ENCODE measurements at places on chromosomes 3 and 15.

DNA sequence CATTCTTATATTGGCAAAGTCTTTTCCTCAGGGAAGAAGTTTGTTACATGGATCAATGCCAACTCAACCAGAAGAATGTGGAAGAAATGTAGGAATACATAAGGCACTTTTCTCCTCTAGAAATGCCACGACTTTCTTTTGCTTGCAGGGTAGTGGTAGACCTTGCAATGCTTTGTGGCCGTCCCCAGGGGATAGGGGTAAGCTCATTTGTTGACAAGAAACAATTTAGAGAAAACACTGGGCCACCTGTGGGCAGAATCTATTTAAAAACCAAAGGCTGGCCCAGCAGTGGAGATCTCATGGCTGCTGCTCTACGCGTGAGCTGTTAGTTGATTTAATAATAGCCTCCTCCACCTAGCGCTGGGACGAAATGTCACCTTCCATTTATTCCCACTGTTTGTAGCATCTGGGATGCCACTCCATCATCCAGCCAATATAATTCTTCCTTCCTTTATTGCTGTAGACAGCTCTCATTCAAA is 64.6 kb upstream of the PFN2 start:
- no peak for DNase-seq

- no peak for DNase-seq
Measured at GRCh38 chr15:80160570-80161156, 7.9 kb downstream of the FAH start.

- DNase-seq: no peak
Measured at GRCh38 chr3:17179381-17180205, 294.8 kb downstream of the PLCL2 start.

GRCh38 chr3:65674226-65674625 is 364.5 kb downstream of the MAGI1 start:
- DNase-seq: no peak

- DNase-seq: no peak
Measured at GRCh38 chr3:58495101-58495500, 3.2 kb downstream of the KCTD6 start.

GRCh38 chr3:115286529-115287197 is 139.6 kb upstream of the ZBTB20 start:
- DNase-seq: no peak

DNA sequence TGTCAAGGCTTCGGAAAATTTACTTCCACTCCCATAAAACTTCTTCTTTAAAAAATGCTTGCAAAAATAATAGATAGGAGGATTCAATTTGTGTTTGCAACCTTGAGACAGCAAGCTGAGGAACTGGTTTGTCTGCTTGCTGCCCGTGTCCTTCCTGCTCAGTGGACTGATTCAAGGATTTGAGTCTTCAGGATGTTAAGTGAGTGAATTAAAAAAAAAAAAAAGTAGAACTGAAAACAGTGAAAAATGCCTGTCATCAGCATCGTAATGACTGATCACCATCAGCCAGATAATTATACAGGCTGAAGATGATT is 453.7 kb downstream of the FGF12 start:
- no peak for DNase-seq

DNA sequence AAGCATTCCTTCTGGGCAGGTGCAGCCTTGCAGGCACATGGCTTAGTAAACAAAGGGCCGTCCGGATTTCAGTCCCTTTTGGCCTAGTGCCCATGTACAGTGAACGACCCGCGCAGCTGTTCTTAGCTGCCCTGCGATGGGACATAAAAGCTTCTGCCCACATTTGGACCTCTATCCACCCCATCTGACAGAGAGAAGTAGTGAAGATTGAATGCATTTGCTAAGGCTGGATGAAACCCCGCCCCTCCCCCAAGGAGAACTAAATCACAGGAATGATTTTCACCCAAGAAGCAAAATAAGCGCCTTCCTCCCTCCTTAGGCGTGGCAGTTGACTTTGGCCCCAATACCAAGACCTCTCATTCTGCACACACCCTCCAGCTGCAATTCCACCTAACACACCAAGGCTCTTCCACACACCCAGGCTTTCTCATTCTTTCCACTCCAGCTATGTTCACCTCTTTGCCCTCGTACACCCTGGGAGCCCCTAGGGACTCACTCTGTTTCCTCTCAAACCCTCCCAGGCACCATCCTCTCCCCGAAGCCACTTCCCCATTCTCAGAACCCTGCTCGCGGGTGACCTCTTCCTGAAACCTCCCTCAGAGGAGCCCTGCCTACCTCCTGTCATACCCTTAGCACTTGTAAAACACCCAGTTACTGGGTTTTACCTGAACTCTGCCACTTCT is 14.1 kb upstream of the HRH1 start:
- DNase-seq: no peak

DNA sequence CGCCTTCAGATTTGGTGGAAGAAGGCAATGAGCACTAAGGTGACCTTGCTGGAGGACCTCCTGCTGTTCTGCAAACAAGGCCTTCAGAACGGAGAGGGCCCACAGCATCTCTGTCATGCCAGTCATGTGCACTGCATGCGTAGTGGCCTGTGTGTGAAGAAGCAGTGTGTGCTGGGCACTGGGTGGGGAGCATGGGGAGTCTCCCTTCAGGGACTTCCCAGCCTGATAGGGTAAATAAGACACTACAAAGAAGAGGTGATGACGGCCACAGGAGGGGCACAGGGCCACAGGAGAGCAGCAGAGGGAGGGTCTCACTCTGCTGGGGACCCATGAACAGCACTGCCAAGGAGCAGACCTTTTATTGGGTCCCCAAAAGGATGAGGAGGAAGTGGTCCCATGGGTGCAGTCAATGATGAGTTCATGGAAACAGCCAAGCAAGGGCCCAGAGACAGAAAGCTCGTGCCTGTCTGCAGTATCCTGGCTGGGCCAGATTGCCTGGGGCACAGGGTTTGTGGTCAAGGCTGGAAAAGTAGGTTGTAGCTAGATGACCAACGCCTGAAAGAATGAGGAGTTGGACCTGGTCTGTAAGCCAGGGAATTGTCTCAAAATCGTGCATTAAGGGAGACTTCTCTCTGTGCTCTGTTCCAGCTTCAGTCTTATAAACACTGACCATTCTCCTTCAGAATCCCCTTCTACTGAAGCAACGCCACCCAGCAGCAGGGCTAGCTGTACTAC is 67.8 kb upstream of the SEC61A1 start:
- DNase-seq: no peak

DNA sequence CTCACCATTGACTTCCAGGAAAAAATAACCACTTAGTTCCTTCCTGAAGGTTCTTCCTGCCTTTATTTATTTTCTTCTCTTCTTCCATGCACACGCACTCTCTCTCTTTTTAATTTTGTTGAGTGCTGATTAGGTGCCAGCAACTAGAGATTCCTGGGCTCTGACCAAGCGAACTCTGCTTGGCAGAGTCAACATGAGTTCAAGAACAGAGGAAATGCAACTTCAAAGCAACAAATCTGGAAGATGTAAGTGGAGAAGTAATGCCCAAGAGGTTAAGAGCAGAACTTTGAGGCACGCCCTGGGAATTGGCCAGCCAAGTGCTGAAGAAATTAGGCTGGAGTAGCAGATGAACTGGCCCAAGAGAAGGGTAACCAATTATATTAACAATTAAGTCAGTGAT is 8.5 kb downstream of the ERC2 start:
- no peak for DNase-seq

GRCh38 chr15:86591158-86591557 is 511.5 kb downstream of the AGBL1 start:
- no peak for DNase-seq

GRCh38 chr3:134312873-134313846 is 61.1 kb downstream of the AMOTL2 start:
- DNase-seq: no peak

DNA sequence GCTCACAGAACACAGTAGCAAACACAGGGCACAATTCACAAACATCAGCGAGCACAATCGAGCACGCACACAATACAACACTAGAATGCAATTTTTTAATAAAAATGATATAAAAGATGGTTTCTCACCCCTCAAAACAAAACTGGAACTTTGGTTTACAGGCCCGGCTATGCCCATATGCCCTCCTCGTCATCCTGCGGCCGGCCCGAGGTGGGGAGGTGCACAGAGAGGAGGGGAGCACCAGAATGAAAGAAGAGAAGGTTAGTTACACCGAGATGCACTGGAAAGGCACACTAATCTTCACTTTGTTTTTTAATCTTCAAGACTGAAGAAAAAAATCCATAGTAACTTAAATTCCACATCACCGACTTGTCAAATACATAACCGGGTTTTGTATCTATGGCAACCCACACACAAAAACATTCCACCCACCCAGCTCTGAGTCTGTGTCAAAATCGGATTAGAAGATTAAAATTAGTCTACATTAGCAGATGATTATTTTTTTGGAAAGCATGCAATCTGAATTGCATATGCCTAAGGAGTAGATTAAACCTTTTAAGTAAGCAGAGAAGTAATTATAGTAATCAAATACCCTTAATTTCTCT is 196.7 kb upstream of the WNT5A start:
- no peak for DNase-seq

DNA sequence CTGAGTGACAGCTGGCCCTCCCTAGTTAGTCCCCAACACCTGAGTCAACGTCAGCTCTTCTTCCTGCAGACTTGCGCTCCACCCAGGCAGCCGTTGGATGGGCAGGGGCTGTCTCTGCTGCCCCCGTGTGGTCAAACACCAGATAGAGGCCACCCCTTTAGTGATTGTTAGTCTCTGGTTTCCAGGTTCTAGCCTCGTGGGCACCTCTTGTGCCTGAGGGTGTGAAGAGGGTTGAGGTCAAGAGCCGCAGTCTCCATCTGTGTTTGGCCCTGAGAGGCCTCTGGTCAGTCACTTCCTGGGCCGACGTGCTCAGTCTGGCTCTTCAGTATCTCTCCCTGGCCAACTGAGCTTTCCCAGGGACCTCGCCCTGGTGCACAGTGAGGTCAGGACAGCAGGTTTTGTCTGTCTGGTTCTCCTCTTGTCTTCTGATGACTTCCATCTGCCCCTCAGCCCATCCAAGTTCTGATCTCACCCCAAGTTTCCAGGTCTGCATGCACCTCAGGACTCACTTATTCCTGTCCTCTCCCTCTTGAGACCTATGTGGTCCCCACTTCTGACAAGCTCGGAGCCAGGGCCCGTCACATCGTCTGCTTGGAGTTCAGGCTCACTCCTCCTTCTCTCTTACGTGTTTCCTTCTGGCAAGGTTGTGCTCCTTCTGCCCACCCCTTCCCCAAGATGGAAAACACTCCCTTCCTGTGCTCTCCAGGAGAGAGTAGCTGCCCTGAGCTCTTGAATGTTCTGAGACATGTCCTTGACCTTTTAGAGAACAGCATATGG is 20.9 kb downstream of the CD276 start:
- DNase-seq: peak; percentile 25

GRCh38 chr3:22269831-22270230 is 518.8 kb upstream of the ZNF385D start:
- no peak for DNase-seq

DNA sequence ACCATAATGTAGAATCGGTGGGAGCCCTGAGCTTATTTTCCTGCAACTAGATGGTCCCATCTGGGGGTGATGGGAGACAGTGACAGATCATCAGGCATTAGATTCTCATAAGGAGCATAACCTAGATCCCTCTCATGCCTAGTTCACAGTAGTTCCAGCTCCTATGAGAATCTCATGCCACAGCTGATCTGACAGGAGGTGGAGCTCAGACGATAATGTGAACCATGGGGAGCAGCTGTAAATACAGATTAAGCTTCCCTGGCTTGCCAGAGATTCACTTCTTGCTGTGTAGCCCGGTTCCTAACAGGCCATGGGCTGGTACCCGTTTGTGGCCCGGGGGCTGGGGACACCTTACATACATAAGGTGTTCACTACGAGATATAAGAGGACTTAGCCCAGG is 67.5 kb upstream of the LRRFIP2 start:
- no peak for DNase-seq

GRCh38 chr15:99717161-99718009 is 15.9 kb downstream of the LYSMD4 start:
- no peak for DNase-seq

GRCh38 chr15:64667736-64668161 is 107.6 kb downstream of the RBPMS2 start:
- no peak for DNase-seq

DNA sequence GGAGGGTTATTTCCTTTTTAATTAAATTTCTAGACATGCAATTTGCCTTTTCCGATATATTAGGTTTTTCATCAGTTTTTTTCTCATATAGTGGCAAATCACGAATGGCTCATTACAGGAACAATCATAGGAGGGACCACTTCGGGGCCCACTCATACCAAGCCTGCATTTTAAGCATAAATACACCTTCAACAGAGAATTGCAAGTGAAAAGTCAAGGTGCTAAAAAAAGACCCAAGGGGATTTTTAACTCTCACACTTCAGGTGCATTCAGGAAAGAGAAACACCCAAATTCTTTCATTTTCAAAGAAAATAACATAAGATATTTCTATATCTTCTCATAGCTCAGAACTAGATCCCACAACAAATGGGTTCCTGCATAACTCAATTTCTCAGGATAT is 979.6 kb upstream of the NR2F2 start:
- no peak for DNase-seq

DNA sequence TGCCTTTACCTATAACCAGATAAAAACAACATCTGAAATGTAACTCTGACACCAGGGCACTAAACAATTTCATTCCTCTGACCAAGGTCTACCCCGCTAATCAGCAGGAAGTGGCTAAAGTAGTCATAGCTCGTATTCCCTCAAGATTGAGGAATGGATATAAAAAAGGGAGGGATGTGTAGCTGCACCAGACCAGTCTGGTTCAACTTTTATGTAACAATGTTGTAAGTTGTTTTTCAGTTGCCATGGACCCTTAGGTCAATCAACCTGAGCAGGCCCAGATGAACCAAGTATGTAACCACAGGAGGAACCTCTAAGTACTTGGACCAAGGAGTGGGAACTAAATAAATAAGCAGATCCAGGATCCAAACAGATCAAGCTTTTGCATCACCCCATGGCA is 28.4 kb upstream of the IFT57 start:
- DNase-seq: no peak

DNA sequence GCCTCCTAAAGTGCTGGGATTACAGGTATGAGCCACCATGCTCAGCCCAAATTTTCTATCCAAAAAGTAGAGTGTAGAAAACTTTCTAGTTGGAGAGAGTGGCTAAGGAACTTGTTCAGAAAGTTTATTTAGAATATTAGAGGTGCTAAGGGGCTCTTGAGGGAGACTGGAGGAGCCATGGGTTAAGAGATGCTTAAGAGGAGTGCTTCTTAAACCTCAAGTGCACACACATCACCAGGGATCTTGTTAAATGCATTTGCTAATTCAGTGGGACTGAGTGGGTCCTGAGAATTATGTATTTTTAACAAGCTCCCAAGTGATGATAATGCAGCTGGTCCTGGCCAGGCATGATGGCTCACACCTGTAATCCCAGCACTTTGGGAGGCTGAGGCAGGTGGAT is 29.7 kb upstream of the SLMAP start:
- DNase-seq: no peak

GRCh38 chr15:99059010-99059981 is 45.6 kb upstream of the SYNM start:
- DNase-seq: no peak

DNA sequence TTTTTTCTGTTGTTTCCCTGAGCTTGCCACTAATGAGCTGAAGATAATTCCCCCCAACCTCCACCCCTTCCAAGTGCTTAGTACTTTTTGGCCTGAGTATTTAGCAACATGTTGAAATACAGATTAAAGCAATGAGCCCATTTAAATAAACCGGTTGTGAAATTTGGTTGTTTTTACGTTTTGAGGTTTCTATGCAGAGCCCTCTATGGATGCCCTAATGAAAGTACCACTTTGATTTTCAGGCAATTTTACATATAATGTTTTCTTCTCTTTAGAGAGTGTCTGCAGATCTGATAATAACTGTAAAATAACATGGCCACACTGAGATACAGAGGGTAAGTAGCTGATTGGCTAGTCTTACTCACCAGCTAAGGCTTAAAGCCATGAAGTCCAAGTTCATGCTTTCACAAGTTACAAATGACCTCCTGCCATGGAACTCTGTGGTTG is 139.4 kb upstream of the SLC7A14 start:
- no peak for DNase-seq

Measured in stimulated activated CD4-positive, alpha-beta T cell treated with anti-CD3 and anti-CD28 coated beads, Interleukin-1b, Interleukin-23, amount 100 ng/mL, for 1 hour (primary cell).